ENCODE measurements at places on chromosomes 5 and 9. TPM values are rescaled to one million over a fixed set of nuclear protein-coding genes. Genes with fewer than 3 reads are reported as not detected.

Gene NR6A1
- total RNA-seq, result 1.2 TPM

Gene QRFP
- total RNA-seq, result not detected

Gene FAM169A
- 7.1 TPM for total RNA-seq

Gene LCP2
- total RNA-seq, result 2.7 TPM

Gene LCN1
- total RNA-seq, result not detected

Gene TSLP
- 1.1 TPM for total RNA-seq

Gene PRDM12
- total RNA-seq, result not detected

Gene PCDHB11
- total RNA-seq, result 5.6 TPM

Gene IGFBPL1
- total RNA-seq, result 0.58 TPM

Gene F12
- total RNA-seq, result 7.3 TPM

Gene ELL2
- 15.2 TPM for total RNA-seq

Gene PSIP1
- 39.4 TPM for total RNA-seq

Gene DUSP1
- 15.8 TPM for total RNA-seq

Gene FRRS1L
- total RNA-seq, result not detected

Gene WDR31
- total RNA-seq, result 0.46 TPM

Gene HAPLN1
- total RNA-seq, result 4.5 TPM

Gene PCDHGB3
- total RNA-seq, result 0.87 TPM

Gene GCNT4
- 0.06 TPM for total RNA-seq

Gene NIPAL4
- not detected for total RNA-seq

Gene TSSK1B
- total RNA-seq, result not detected

Gene CCDC192
- not detected for total RNA-seq

Gene SLCO6A1
- total RNA-seq, result not detected

Gene SPINK13
- not detected for total RNA-seq

Gene PTPN3
- 5.9 TPM for total RNA-seq

Gene PTPRD
- total RNA-seq, result 10.0 TPM

Gene SLC4A9
- not detected for total RNA-seq

Gene MLANA
- total RNA-seq, result not detected

Gene WDR55
- total RNA-seq, result 15.2 TPM

Gene ADAMTS16
- 1.3 TPM for total RNA-seq

Gene DDX46
- 28.4 TPM for total RNA-seq

Gene DBH
- not detected for total RNA-seq

Gene DDX4
- total RNA-seq, result not detected

Gene HAND1
- not detected for total RNA-seq

Gene SQSTM1
- 1,115 TPM for total RNA-seq

Gene TAF11L5
- not detected for total RNA-seq

Gene CDHR2
- total RNA-seq, result not detected

Gene ZNF483
- total RNA-seq, result 0.21 TPM

Gene PNPLA7
- total RNA-seq, result 0.14 TPM

Gene PLPP7
- not detected for total RNA-seq

Gene PFN3
- total RNA-seq, result not detected

Gene NOTCH1
- 3.2 TPM for total RNA-seq

Gene BARHL1
- total RNA-seq, result not detected

Gene CSF1R
- not detected for total RNA-seq

Gene DMRT3
- not detected for total RNA-seq

Gene FOXD4
- total RNA-seq, result 1.2 TPM

Gene LHX2
- total RNA-seq, result 8.5 TPM

Measured in H4 (cell line).